EL (cell line): ENCODE measurements at places on chromosomes 11 and 22.

- no peak for DNase-seq
These were observed 3.5 kb downstream of the KRTAP5-9 start for GRCh38 chr11:71551711-71552110.

GRCh38 chr11:26194881-26195280 lies 137.0 kb upstream of the ANO3 start:
- no peak for DNase-seq

DNA sequence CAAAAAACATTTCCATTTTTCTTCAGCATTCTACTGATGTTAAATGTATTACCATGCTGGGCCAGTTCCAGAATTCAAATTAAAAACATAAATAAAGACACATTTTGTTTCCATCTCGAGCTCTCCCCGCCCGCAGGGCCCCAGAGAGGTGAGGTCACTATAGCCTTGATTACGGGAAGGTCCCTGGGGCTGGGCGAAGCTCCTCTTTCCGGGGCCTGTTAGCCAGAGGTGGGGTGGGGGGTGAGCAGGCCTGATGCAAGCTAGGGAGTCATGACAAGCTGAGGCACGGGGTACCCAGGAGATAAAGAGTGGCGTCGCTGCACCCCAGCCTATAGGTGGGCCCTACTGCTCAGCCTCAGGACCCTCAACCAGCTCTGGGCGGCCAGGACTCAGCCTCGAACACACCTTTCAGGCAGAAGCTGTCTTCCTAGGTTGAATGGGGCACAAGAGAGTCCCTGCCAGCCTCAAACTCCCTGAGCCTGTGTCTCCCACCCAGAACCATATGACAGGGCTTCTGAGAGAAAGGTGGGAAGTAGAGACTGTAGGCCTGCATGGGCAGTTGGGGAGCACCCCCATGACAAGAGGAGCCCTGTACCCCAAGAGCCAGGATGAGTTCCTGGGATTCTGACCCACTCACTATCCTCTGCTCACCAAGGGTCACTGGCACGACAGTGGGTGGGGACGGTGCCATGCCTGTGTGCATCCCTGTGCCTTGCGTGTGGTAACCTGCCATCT lies 34.8 kb downstream of the KCNQ1OT1 start:
- no peak for DNase-seq

DNA sequence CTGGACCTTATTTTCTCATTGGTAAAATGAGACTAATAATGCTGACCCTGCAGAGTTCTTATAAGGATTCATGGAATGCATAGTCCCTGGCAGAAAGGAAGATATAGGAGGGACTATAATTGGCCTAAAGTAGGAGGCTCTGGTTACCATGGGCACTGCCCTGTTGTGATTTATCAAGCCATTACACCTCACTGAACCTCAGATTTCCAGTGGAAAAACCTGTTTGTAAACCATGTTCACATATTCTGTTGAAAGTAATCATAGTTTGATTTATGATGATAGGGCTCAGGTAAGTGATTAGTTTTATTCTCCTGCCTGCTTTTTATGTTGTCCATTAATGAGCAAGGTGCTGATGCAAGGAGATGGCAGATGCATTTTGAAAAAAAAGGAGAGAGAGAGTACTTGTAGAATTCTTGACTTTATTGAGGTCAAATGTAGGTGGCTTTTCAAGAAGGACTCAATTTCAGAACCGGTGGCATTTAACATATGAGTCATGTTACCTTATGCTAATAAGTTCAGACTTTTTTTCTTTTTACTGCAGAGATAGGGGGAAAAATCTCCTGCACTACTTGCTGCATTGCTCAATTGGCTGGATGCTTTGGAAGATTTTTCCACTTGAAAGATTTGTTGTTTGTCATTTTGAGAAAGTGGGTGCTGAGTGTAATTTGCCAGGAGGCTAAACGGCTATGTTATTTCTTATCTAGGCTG lies 14.6 kb downstream of the NF2 start:
- peak; percentile 64 for DNase-seq

GRCh38 chr11:112520354-112520753 lies 259.7 kb upstream of the PLET1 start:
- no peak for DNase-seq

DNA sequence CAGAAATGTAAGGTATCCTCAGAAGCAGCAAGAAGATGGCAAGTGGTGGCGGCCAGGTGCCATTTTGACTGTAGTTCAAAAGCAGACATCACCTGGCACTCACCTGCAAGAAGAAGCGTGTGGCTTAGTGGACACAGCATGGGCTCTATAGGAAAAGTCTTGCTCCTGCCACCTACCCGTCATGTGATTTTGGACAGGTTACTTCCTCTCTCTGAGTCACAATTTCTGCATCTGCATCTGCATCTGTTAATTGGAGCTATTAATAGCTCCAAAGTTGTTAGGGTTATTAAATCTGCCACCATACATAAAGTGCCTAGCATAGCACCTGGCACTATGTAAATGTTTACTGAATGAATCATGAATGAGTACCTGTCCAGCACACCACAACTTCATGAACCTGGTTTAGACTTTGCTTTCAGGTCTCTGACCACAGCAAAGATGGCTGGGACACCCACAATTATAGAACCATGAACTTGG lies 16.8 kb downstream of the RAB30 start:
- no peak for DNase-seq

- no peak for DNase-seq
These were observed 15.6 kb downstream of the E2F8 start for GRCh38 chr11:19225123-19225522.

DNA sequence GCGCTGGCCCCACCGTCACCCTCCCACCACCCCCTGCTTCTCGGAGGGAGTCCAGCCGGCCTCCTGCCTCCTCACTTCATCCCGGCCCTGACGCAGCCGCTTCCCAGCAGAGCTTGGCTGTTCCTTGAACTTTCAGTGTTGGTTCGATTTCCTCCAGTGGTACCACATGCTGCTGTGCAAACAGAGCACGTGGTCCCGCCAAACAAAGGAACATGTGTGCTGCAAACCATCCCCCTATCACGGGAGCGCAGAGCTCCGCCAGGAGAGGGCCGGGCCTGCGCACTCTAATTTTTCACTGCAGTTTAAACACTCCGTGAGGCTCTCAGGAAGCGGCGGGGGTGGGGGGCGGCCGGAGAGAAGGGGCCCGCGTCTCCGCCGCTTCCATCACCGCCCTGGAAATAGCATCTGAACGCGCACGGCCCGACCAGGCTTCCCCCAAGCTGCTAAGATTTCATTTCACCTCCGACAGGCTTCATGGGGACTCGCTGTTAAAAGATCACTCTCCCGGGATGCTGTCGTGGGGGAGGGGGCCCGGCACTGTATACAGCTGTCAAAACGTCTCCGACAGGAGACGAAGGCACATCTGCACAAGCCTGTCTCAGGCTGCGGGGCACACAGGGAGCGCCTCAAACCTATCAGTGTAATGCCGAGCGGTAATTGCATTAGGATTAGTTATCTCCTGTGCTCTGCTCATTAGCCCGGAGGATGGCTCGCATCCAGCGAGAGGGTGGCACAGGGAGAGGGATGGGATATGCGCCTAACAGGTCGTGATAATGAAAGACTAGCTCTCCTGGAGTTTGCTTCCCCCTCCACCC lies 269.9 kb upstream of the SORL1-AS1 start:
- DNase-seq: peak; percentile 62

DNA sequence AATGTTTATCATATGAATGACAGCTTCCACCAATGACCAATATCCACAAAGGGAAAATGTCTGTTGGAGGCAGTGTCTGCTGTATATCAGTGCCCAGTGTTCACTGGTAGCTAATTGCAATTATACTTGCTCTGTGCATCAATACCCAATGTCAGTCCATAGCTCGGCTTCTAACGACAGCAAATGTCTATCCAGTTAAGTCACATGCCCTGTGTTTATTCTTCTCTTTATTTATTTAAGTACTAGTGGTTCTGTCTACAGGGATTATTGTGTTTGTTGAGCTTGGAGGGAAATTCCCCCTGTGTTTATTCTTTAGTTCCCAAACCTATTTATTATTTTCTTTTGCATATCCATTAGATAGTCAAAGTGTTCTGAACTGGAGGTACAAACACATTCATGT lies 18.6 kb downstream of the TSKU start:
- DNase-seq: no peak

- no peak for DNase-seq
These were observed 83.1 kb upstream of the SLC22A12 start for GRCh38 chr11:64507832-64508375.

- no peak for DNase-seq
These were observed 33.2 kb downstream of the RAB39A start for GRCh38 chr11:107961480-107961879.

- no peak for DNase-seq
These were observed 86.9 kb upstream of the WNT11 start for GRCh38 chr11:76293189-76293631.

- DNase-seq: no peak
These were observed 47.5 kb upstream of the RASSF10 start for GRCh38 chr11:12961615-12962014.

- peak; percentile 49 for DNase-seq
These were observed 25.7 kb upstream of the CDC42EP2 start for GRCh38 chr11:65288706-65289536.

DNA sequence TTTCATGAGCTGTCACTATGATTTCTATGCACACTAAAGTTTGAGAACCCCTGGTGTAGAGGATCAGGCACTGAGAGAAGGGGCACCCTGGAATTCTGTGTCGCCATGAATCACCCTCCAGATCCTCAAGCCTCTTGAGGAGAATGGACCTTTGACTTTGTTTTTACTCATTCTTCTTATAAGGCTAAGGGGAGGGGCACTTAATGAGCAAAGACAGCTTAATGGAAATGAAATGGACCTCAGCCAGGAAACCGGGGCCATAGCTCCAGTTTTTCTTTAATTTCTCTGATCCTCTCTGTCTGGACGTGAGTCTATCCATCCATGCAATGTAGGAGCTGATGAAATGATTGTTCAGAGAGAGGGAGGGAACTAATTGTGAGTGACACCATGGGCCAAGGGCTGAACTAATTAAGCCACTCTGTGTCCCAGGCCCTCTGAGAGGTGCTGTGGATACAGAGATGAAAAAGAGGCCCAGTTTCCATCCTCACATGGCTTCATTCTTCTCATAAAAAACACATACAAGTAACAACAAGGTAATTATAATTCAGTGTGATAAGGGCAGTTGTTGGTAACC lies 32.8 kb downstream of the OR2AT4 start:
- peak; percentile 36 for DNase-seq

GRCh38 chr11:31199378-31199777 lies 170.2 kb downstream of the DCDC1 start:
- DNase-seq: no peak

- DNase-seq: peak; percentile 95
These were observed 9.8 kb downstream of the TRAF6 start for GRCh38 chr11:36500315-36500721.

DNA sequence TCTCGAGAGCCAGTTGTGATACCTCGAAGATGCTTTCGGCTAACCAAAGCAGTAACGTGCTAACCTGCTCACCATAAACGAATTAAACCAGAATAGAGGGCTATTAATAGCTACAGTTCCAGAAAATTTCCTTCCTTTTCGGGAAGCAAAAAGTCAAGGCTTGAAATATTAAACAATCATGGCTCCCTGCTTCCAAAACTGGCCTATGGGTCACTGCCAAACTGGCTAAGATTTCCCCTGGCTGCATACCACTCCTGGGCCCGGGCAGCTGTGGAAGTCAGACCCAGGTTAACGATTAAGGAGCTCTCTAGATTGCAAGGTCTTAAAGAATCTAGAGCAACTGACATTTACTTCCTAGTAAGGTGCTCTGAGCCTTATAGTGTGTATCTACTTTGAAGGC lies 1.7 kb downstream of the AMOTL1 start:
- no peak for DNase-seq

DNA sequence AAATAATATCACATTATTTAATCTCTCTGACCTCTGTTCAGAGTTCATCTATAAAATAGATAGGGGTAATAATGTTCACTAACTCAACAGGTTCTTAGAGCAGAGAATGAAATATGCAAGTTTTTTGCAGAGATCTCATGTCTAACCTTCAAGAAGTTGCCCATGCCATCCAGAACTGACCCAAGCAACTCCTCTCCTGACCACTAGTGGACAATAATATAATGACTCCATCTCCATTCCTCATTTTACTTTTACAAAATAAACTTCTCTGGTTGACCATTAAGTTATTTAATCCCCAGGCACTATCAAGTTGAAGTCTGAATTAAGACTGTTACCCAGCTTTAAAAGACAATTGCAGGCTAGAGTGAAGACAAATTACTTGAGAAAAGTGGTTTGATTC lies 382.6 kb downstream of the KCNA4 start:
- no peak for DNase-seq

DNA sequence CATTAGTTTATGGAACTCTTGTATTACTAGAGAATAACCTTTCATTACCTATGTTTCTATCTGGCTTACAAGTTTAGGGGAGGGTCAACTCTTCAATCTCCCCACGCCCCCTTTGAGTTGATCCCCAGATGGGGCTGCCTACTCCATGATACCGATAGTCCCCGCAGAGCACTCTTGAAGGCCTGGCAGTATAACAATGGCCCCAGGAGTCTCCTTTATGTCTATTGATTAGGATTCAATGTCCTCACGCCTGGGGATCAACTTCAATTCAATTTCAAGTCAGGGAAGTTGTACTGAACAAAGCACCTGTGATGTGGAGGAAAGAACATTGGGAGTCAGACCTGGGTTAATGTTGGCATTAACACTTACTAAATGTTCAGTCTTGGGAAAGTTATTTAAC lies 520.2 kb downstream of the METTL15 start:
- DNase-seq: no peak

GRCh38 chr11:102981324-102981910 lies 25.9 kb upstream of the MMP13 start:
- DNase-seq: no peak

DNA sequence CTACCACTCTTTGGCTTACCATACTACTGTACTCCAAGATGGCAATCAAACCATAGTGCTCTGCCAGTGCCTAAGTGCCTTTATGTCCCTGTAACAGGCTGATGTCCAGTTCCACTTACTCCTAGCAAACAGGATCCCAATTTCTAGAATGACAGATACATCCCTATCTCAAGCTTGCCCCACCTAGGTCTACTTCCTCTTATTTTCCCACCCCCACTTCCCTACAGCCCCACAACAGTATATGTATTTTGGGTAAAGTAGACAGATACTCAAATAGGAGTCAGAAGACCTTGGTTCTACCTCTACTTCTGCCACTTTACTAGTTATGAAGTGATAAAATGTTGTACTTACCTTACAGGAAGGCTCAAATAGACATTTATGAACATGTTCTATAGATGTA lies 24.1 kb downstream of the SIK3 start:
- DNase-seq: no peak

- DNase-seq: no peak
These were observed 684.0 kb downstream of the OPCML start for GRCh38 chr11:132848336-132848735.

DNA sequence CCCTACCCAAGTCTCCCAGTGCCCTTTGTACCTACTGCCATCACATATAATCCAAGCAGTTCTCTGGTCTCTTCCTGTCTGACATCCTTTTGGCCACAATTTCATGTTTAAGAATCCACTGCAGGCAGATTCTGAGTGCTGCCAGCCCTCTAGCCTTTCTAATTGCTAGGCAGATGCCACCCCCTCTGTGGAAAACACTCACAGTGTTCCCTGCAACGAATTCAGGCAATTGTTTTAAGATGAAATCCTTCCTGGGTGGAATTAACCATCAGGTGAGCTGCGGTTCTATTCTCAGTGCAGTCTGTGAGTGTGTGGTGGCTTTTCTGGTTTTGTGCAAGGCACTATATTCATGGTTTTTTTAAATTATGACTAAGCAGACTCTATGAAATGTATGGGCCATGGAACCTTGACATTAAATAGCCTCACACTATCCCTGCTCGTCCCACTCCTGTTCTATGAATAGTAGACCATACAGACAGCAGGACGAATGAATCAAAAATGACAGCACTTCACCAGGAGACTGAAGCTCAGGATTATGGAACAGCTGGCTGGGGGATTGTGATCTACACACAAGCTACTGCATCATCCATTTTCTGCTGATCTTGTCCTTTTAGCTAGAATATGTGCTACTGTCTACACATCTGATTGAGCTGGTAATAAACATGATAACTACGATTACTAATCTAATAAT lies 29.8 kb upstream of the BMAL1 start:
- DNase-seq: no peak
